PC-3 (cell line): ENCODE measurements at places on chromosomes 2 and 18. TPM values are rescaled to one million over a fixed set of nuclear protein-coding genes. Genes with fewer than 3 reads are reported as not detected.

MREG gene
- 24.4 and 35.4 TPM in 2 replicates for total RNA-seq

PTPRN gene
- total RNA-seq = 0.07 TPM in 1 of 2 replicates, not detected in the other

KRTCAP3 gene
- total RNA-seq = 0.22 TPM in 1 of 2 replicates, not detected in the other

NAT8 gene
- total RNA-seq = not detected in 2 replicates

DNA sequence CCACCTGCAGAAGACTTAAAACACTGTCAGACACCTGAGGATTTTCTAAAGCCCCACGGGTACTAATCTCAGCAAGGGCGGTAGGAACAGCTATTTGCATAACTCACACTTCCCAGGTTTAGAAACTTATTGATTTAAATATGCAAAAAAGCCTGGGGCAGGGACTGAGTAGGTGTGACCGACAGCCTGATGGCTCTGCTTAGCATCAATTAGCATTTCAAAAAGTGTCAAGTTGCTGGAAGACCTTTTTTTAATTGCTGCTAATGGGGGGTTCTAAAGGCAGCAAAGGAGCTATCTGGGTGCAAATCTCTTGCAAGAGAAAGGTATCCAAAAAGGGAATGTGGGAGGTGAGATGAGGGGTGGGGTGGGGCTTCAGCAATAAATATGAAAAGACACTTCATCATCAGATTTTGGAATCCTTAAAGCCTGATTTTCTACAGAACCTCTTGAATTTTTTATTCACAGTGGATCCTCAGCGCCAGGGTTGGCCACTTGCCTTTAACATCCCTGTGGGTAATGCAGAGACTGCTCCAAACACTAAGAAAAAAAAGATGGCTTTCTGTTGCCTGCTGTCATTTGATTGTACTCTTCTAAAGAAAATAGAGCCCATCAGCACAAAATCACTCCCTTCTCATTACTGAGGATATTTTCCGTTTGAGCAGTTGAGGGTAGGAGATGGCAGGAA lies 121.1 kb upstream of the RMP24 start:
- no peaks in the 10 kb centered on the region for H3K36me3 ChIP-seq
- no peak overlapping the region for H3K27ac ChIP-seq
- no peaks in the 10 kb centered on the region for H3K4me1 ChIP-seq
- no peak for DNase-seq
- no peak overlapping the region for H3K4me3 ChIP-seq

GRCh38 chr18:44537526-44537925 lies 143.2 kb upstream of the SETBP1 start:
- H3K27ac ChIP-seq = peak overlapping the region; percentile 40
- H3K27me3 ChIP-seq = no peaks in the 10 kb centered on the region
- peak; percentile 84 for DNase-seq
- H3K4me1 ChIP-seq = peaks cover 26% of the 10 kb centered on the region
- no peaks in the 10 kb centered on the region for H3K36me3 ChIP-seq

GRCh38 chr2:120324933-120325332 lies 21.0 kb upstream of the INHBB start:
- no peak for DNase-seq
- H3K27ac ChIP-seq = no peak overlapping the region
- no peaks in the 10 kb centered on the region for H3K4me1 ChIP-seq
- H3K36me3 ChIP-seq = no peaks in the 10 kb centered on the region
